ENCODE measurements at places on chromosomes 1 and 21.

DNA sequence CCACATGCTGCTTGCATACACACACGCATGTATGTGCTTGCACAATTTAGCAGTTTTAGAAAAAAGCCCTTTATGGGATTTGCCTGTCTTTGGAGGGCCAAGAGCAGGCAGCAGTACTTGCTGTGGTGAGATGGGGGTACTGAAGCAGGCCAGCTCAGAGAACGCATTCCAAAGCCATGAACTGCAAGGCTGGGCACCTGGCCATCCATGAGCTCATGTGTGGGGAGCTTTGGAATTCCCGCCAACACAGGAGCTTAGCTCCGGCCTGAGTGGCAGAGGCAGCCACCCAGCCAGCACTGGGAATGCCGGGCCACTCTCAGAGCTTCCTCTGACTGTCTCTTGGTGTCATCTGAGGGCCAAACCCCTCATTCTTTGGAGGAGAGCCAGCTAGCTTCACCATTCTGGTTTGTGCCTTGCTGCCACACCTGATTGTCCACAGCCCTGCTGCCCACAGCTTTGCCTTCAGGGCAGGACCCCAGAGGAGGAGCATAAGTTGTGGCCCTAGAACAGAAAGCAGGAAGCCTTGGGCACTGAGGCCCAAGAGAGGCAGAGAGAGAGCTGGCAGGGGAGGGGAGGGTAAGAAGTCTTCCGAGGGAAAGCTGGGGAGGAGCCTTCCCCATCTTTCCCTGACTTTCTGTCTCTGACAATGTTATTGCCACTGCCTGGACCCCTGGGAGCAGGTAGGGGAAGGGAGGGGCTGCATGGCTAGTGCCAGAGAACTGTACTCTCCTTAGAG is 92.1 kb upstream of the POU3F1 start:
- H3K4me3 ChIP-seq: no peak overlapping the region
- H3K36me3 ChIP-seq: no peaks in the 10 kb centered on the region
- H3K4me1 ChIP-seq: peaks cover 32% of the 10 kb centered on the region
- H3K27ac ChIP-seq: peak overlapping the region; percentile 80
- peaks cover 82% of the 10 kb centered on the region for H3K27me3 ChIP-seq

- H3K36me3 ChIP-seq: no peaks in the 10 kb centered on the region
- peaks cover 28% of the 10 kb centered on the region for H3K27me3 ChIP-seq
- no peak overlapping the region for H3K4me3 ChIP-seq
- DNase-seq: no peak
Measured at GRCh38 chr21:44988607-44989536, 49.0 kb downstream of the SLX9 start.

DNA sequence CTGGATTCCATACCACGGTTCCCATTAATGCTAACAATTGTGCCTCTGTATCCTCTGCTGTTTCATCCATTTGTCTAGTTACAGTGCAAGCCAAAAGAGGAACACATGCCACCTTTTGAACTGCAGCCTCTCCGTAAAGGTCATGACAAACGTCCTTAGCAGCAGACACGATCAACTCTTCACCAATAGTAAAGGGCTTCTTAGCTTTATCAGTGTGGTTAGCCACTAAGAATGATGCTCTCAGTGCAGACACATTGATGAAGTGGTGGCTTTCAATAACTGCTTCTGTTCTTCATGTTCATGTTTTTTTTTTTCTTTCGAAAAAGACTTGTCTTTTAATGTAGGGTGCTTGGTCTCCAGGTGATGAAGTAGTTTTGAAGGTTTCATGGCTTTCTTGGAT is 14.3 kb downstream of the XPR1 start:
- H3K4me1 ChIP-seq: no peaks in the 10 kb centered on the region
- DNase-seq: no peak
- H3K4me3 ChIP-seq: no peak overlapping the region
- no peak overlapping the region for H3K27ac ChIP-seq
- no peaks in the 10 kb centered on the region for H3K27me3 ChIP-seq
- H3K36me3 ChIP-seq: peaks cover 5% of the 10 kb centered on the region

- H3K4me3 ChIP-seq: no peak overlapping the region
- no peak overlapping the region for H3K27ac ChIP-seq
- H3K36me3 ChIP-seq: no peaks in the 10 kb centered on the region
- no peaks in the 10 kb centered on the region for H3K4me1 ChIP-seq
- DNase-seq: no peak
Measured at GRCh38 chr1:33132549-33132948, 49.3 kb downstream of the TRIM62 start.

DNA sequence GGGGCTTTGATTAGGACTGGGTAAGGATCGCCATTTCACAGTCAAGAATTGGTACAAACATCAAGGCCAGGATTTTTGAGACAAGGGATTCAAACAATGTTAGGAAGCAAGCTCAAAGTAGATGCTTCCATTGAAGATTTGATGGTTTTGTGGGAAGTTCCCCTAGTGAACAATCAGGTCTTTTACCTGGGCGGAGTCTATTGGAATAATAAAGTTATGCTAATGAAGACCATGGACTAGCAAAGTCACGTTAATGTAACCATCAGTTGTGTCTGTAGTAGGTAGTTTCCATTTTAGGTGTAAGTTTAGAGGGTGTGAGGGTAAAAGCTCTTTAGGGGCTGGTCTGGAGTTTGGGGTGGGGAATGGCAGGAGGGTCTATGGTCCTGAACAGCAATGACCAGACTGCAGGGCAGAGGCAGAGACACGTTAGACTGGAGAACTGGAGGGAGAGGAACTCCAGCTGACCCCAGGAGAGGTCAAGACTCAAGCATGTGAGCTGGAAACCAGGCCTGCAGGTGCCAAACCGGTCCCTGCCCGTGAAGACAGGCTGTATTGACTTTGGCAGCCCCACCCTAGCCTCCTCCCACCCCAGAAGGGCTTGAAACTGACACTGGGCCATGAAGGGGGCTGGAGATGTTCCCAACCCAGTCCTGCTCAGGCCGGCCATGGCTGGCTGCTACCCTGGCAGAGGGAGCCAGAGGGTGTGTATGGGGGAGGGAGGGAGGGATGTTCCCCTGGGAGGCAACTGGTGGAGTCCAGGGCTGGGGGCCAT is 36.0 kb upstream of the GPR37L1 start:
- H3K36me3 ChIP-seq: no peaks in the 10 kb centered on the region
- DNase-seq: no peak
- no peak overlapping the region for H3K27ac ChIP-seq
- H3K27me3 ChIP-seq: peaks cover 25% of the 10 kb centered on the region

DNA sequence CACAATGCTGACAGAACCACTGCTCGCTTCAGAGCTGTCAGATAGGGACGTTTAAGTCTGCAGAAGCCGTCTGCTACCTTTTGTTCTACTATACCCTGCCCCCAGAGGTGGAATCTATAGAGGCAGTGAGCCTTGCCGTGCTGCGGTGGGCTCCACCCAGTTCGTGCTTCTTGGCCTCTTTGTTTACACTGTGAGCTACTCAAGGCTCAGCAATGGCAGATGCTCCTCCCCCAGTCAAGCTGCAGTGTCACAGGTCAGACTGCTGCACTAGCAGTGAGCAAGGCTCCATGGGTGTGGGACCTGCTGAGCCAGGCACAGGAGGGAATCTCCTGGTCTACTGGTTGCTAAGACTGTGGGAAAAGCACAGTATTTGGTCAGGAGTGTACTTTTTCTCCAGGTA is 47.1 kb downstream of the LEPR start:
- no peak overlapping the region for H3K27ac ChIP-seq
- H3K27me3 ChIP-seq: no peaks in the 10 kb centered on the region
- peak; percentile 90 for DNase-seq
- no peak overlapping the region for H3K4me3 ChIP-seq

All from mesenchymal stem cell (in vitro differentiated cells and primary cell).